Bronchial smooth muscle cell (primary cell): ENCODE measurements at places on chromosomes 1 and 21. TPM values are rescaled to one million over a fixed set of nuclear protein-coding genes. Genes with fewer than 3 reads are reported as not detected.

LCE1F gene
- not detected in 2 replicates for total RNA-seq

LAMB3 gene
- total RNA-seq = 27.0 and 32.5 TPM in 2 replicates

PTGS2 gene
- total RNA-seq = 2.2 and 4.1 TPM in 2 replicates

KIF26B gene
- 0.26 and 1.3 TPM in 2 replicates for total RNA-seq

TESK2 gene
- total RNA-seq = 3.4 and 3.8 TPM in 2 replicates

TNFRSF25 gene
- 4.3 and 4.7 TPM in 2 replicates for total RNA-seq

C1orf87 gene
- not detected in 2 replicates for total RNA-seq

PLEKHM2 gene
- total RNA-seq = 67.1 and 90.9 TPM in 2 replicates

PDPN gene
- total RNA-seq = 0.86 and 1.1 TPM in 2 replicates

ARTN gene
- total RNA-seq = under 0.01 TPM in 1 of 2 replicates, not detected in the other

RPRD2 gene
- total RNA-seq = 5.0 and 6.4 TPM in 2 replicates

ILDR2 gene
- not detected in 2 replicates for total RNA-seq

S100A12 gene
- total RNA-seq = not detected in 2 replicates

OR2L5 gene
- total RNA-seq = under 0.01 TPM in 1 of 2 replicates, not detected in the other

AMY2A gene
- total RNA-seq = 0.09 TPM in 1 of 2 replicates, not detected in the other

ATP1A4 gene
- not detected in 2 replicates for total RNA-seq

NHLH1 gene
- total RNA-seq = under 0.01 TPM in 1 of 2 replicates, not detected in the other

CNN3 gene
- 128 and 213 TPM in 2 replicates for total RNA-seq
